CD4-positive, alpha-beta T cell treated with Interferon alpha-2 for 1 hour (primary cell): ENCODE measurements at places on chromosomes 2 and 18.

DNA sequence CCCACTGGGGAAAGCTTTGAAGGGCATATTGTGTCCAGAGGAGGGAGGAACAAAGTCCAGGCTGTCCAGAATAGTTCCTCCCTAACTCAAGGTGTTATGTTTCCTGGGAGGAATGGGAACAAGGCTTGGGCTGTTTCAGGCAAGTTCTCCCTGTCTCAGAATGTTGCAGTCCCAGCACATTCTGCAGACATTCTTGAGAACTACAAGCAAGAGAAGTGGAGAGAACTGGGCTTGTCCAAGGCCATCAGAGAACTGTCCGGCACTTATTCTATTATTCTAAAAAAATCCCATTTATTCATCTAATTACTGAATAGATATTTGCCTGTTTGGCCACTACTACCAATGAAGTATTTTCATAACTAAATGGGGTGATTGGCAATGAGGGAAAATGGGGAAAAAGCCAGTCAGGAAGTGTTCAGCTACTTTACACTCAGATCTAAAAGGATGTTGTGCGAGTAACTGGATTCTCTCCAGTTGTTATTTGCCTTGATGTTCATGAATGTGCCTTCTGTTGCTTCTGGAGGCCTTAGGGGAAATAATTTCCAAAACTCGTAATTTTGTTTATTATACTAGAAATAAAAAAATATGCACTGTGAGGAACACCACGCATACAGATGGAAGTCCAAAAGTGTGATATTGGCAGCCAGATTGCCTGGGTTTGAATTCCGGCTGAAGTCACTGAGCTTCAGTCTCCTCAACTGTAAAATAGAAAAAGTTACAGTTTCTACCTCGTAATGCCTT lies 300.1 kb upstream of the RND3 start:
- no peak for DNase-seq

- DNase-seq = no peak
Measured at GRCh38 chr2:145617906-145618305, 1098.0 kb upstream of the ZEB2 start.

GRCh38 chr2:151498178-151498577 lies 88.5 kb downstream of the RIF1 start:
- DNase-seq = no peak

DNA sequence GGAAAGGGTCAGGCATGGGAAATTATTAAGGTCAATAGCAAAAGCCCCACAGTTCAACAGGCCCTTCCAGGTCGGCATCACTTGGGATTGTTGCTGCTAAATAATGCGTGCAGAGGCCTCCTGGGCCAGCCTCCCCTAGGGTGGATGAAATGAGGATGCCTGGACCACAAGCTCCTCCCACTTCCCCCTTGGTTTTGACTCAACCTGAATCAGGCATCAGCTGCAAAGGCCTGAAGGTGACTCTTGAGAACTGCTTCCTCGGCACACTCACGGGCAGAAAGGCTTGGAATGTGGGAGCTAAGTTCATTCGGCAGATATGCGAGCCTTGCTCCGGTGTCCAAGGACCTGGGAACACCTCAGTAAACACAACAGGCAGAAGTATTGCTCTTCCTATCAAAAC lies 69.3 kb downstream of the MBP start:
- peak; percentile 76 for DNase-seq

DNA sequence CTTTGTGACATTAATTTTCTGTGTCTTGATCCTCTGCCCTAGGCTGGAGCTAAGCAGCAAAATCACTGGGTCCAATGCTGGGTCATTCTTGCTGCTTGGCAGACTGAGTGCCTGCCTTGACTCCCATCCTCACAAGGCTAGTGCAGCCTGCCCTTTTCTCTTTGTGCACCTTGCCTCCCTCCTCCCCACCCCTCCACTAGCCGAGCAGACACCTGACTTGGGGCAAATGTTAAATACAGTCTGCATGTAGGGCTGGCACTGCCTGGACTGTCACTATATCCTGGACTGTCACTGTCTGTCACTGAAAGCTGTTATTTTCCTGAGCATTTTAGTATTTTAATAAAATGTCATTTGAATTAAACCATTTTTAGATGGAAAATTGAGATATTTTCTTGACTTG lies 33.4 kb downstream of the MAPRE2 start:
- DNase-seq = no peak

- DNase-seq = no peak
Measured at GRCh38 chr2:192827735-192828134, 633.0 kb upstream of the TMEFF2 start.

- no peak for DNase-seq
Measured at GRCh38 chr2:95329891-95330793, 33.0 kb downstream of the KCNIP3 start.

DNA sequence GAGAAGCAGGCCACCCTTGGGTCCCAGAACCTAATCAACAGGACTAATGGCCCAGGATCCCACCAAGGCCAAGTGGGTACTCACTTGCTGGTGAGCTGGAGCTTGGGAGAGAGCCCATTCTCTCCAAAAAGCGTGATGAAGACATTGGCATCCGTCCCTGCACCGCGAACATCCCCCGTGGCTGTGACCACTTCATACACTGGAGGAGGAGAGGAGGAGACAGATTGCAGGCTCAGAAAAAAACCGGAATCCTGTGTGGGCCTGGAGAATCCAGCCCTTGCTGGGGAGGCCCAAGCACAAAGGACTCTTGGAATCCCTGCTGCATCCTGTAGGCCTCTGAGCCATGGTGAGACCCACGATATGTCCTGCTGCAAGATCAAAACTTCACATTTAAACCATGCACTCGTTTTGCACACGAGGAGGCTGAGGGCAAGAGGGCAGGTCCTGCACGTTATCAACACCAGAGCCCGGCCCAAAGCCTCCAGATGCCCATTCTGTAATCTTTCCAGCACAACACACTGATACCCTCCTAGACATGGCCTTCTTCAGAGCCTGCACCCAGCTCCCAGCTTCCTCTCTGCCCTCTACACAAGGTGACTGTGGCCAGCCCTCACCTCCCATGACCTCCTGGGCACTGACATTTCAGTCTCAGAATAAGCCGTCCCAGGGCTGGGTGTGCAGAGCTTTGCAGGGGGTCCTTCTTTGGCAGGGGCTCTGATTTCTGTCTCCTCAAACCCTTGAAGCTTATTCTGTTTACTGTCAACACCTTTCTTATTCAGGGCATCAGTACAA lies 7.8 kb downstream of the LOXHD1 start:
- no peak for DNase-seq

DNA sequence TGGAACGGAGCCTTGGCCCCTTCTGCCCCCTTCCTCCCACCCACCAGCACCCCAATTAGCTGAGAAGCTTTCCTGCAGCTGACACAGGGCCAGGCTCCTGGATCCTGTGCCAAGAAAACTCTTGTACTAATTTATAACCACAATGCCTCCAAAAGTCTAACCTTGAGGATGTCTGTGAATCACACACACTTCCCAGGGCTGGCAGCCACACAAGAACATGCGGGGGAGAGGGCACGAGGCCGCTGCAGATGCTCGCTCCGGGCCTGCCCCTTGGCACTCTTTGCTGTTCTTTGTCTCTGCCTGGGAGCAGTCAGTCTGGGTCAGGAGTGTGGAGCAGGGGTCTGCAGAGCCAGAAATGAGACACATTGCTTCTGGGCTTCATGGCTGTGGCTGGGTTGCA lies 62.7 kb upstream of the KIF5C start:
- DNase-seq = no peak

GRCh38 chr2:100062336-100062735 lies 80.1 kb downstream of the AFF3 start:
- DNase-seq = no peak

- no peak for DNase-seq
Measured at GRCh38 chr18:58180172-58180571, 136.1 kb downstream of the NEDD4L start.

- no peak for DNase-seq
Measured at GRCh38 chr2:32865399-32866068, 81.2 kb upstream of the LTBP1 start.

DNA sequence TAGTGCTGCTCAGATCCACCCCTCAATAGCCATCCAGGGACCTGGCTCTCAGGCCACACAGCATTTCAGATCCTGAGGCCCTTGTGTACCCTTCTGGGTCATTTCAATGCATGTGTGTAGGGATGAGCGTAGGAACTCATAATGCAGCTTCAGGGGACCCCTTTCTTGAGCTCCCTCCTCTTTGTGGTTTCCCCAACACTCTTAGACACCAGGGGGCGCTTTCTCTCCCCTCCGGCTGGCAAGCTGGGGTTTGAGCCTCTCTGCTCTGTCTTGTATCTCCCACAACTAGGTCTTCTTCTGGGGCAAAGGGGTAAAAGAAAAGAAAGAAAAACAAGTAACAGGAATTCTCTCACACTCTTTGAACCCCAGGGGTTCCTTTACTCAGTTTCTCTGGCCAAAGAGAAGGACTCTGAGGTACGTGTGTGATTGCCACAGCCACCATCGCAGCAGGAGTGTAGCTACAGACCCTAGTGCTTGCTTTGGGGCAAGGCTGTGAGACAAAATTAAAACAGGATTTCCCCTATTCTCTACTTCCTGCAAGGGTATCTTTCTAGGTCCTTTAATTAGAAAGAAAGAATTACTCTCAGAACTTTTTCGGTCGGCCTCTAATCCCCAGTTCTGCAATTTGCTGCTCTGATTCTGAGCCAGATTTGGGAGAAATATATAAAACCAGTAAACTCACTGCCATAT lies 38.0 kb downstream of the CABYR start:
- DNase-seq = peak; percentile 47

GRCh38 chr18:48534364-48534763 lies 4.5 kb upstream of the CTIF start:
- DNase-seq = no peak

- no peak for DNase-seq
Measured at GRCh38 chr2:180952082-180952481, 28.3 kb upstream of the UBE2E3 start.

GRCh38 chr18:67864677-67865340 lies 348.3 kb upstream of the DSEL start:
- DNase-seq = no peak

GRCh38 chr2:60095903-60096302 lies 457.6 kb downstream of the BCL11A start:
- no peak for DNase-seq

- DNase-seq = no peak
Measured at GRCh38 chr2:117693154-117693553, 121.3 kb upstream of the DDX18 start.

DNA sequence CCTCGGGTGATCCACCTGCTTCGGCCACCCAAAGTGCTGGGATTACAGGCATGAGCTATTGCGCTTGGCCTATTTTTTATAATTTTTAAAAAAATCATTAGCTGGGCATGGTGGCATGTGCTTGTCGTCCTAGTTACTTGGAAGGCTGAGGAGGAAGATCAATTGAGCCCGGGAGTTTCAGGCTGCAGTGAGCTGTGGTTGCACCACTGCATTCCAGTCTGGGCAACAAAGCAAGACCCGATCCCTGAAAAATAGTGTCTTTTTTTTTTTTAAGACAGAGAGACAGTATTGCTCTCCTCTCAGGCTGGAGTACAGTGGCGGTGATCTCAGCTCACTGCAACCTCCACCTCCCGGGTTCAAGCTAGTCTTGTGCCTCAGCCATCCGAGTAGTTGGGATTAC lies 4.8 kb downstream of the SSB start:
- no peak for DNase-seq

DNA sequence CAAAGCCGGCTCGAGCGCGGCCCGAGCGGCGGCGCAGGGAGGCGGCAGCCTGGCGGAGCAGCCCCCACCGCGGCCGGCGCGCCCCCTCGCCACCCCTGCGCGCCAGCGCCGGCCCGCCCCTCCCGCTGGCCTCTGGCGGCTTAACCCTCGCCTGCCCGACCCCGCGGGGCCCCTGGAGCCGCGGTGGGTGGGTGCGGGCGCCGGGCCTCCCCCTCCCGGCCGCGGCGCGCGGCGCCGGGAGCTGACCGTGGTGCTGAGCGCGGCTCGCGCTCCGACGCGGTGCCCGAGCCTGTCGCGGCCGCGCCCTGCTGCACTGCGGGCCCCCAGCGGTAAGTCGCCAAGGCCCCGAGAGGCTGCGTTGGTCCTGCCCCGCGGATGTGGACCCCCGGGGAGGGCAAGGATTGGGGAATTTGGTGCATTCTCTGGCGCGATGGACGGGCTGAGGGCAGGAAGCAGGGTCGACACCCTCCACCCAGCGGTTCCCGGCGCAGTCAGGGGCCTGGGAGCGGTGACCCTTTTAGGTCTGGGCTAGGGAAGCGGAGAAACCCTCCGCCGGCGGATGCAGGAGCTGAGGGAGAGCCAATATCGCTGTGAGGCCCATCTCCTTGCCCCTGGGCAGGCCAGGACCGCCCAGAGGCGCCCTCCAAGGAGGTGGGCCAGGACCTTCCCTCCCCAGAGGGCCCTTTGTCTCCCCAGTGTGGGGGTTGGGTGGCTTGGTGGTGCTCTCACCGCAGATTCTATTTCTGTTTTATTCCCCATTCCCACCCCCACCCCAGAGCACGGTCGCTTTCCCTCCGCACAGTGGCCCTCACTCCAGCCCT lies 923 bp downstream of the AMER3 start:
- peak; percentile 19 for DNase-seq

- no peak for DNase-seq
Measured at GRCh38 chr18:14999085-14999975, 251.4 kb downstream of the ANKRD30B start.

- no peak for DNase-seq
Measured at GRCh38 chr2:133346654-133347053, 221.6 kb downstream of the NCKAP5 start.

GRCh38 chr18:2442006-2442405 lies 129.3 kb downstream of the METTL4 start:
- DNase-seq = no peak

- DNase-seq = no peak
Measured at GRCh38 chr2:226999661-227000060, 163.8 kb downstream of the RHBDD1 start.

- DNase-seq = no peak
Measured at GRCh38 chr2:65549631-65550030, 117.2 kb upstream of the SPRED2 start.

- DNase-seq = no peak
Measured at GRCh38 chr2:73983322-73984202, 1.1 kb upstream of the TET3 start.

- no peak for DNase-seq
Measured at GRCh38 chr2:41725901-41726300, 321.9 kb upstream of the PKDCC start.

DNA sequence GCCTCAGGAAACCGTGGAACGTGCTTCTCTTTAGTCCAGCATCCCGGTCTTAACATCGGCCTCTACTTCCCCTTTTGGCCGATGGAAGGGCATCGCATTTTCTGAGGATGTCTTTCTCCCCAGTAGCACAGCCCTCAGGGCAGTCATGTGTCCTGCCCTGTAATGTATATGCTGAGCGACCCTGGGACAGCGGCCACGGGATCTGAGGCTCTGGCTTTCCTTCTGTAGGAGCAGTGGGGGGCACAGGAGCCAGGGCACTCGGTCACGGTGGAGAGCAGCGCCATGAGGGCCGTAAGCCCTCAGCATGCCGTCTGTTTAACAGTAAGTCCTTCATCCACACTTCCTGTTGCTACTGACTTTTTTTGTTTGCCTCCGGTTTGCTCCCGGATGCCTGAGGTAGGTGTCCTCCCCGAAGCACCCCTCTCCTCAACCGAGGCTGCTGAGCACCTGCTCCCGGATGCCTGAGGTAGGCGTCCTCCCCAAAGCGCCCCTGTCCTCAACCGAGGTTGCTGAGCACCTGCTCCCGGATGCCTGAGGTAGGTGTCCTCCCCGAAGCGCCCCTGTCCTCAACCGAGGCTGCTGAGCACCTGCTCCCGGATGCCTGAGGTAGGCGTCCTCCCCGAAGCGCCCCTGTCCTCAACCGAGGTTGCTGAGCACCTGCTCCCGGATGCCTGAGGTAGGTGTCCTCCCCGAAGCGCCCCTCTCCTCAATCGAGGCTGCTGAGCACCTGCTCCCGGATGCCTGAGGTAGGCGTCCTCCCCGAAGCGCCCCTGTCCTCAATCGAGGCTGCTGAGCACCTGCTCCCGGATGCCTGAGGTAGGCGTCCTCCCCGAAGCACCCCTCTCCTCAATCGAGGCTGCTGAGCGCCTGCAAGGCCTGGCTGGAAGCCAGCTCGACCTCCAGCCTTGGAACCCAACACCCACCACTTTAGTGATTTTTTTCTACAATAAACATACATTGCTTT lies 169.3 kb downstream of the HDAC4 start:
- no peak for DNase-seq
